ENCODE measurements at places on chromosomes 3 and 15.
A peak's percentile ranks its signal among the peaks of the same experiment; 100 is the strongest.

- no peak for DNase-seq
Observed at GRCh38 chr3:25854214-25854613, 64.3 kb downstream of the OXSM start.

GRCh38 chr15:101530224-101530958 lies 40.9 kb upstream of the PCSK6 start:
- no peak for DNase-seq

DNA sequence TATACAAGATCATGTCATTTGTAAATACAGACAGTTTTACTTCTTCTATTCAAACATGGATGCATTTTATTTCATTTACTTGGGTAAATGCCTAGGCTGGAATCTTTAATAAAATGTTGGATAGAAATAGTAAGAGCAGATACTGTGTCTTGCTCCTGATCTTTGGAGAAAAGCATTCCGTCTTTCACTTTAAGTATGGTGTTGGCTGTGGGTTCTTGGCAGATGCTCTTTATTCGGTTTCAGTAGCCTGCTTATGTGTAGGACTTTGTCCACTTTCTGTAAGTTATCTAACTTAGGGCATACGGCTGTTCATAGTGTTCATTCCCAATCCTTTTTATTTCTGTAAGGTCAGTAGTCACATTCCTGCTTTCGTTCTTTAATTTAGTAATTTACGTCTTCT lies 303.0 kb downstream of the ADAMTS17 start:
- DNase-seq: no peak

GRCh38 chr3:21484057-21484827 lies 266.8 kb downstream of the ZNF385D start:
- peak; percentile 95 for DNase-seq

DNA sequence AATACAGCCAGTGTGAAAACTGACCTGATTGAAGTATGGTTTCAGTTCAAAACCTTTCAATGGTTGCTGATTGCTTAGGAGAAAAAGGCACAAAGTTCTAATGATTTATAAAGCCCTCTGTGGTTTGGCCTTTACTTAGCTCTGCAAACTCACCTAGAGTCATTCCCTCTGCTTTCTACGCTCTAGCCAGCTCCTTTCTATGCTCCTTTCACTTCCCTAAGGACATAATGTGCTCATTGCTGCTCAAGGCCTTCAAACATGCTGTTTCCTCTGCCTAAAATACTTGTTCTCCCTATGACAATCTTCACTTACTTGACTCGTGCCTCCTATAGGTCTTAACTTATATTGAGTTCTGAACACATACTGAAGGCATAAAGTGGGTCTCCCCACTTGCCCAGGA lies 19.0 kb downstream of the RPL39L start:
- DNase-seq: no peak

DNA sequence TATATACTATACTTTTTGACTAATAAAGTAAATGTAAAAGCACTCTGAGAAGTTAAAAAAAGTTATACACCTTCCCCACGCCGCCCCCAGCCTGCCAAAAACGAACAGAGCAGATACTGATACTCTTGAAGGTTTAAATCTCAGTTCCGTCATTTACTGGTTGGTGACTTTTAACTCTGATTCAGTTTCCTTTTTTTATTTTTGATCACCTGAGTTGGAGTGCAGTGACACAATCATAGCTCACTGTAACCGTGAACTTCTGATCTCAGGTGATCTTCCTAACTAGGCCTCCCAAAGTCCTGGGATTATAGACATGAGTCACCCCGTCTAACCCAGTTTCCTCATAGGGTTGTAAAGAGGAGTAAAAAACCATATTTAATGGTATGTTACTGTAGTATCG lies 3.3 kb upstream of the TIPIN start:
- no peak for DNase-seq

DNA sequence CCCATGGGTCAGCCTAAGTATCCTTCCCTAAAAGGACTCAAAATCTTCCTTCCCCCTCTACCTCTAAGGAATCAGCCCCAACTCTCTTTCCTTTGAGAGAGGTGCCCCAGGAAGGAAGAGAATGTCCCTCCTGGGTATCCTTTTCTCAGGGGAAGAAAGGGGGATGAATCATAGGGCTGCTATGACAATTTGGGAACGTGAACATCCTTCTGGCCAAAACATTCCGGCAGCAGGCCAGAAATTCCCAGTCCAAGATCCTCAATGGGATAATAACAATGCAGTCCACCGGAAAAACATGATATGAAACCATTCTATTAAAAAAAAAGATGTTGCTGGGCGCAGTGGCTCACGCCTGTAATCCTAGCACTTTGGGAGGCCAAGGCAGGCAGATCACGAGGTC lies 50.8 kb upstream of the CACNA2D3 start:
- DNase-seq: no peak

- DNase-seq: no peak
Observed at GRCh38 chr15:78617516-78617915, 3.3 kb downstream of the CHRNA3 start.

DNA sequence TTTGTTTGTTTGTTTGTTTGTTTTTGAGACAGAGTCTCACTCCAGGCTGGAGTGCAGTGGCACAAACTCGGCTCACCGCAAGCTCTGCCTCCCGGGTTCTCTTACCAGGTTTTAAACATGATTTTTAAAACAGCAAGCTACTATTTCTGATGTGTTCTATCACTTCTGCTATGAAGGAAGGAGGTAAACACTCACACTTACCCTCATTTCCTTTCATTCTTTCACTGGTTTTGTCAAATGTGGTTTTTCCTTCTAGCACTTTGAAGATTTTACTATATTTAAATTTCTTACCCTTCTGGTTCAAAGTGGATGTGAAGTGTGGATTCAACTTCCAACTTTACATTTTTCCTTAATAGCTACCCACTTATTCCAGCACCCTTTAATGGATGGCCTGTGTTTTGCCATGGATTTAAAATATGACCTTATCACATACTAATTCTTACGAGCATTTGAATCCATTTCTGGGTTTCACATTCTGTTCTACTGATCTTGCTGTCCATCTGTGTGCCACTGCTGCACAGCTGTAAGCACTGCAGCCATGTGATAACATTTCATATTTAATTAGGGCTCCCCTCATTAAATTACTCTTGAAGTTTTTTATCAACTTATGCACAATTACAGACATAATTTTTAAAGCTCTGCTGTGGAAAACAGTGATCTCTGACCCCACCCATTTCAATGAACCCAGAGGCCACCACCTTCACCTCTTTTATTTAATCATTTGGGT lies 42.3 kb downstream of the TXNRD3 start:
- no peak for DNase-seq

- no peak for DNase-seq
Observed at GRCh38 chr15:74269362-74270035, 33.4 kb downstream of the CCDC33 start.

- no peak for DNase-seq
Observed at GRCh38 chr3:145145461-145145860, 1015.5 kb downstream of the PLOD2 start.

DNA sequence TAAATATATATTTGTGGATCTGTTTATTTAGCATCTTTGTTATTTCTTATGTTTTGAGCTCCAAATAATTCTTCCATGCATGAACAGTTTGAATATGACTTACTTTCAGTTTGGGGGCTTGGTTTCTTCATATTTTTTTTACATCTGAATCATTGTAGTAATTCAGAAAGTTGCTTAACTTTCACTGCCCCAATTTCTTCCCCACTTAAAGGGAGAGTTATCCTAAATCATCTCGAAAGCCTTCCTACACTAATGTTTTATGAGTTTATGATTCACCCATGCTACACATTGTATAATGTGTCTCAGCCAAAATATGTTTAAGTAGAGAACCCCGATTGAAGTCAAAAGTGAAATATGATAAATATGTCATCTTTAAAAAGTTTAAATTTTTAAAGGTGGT lies 47.8 kb downstream of the SPRED1 start:
- no peak for DNase-seq

DNA sequence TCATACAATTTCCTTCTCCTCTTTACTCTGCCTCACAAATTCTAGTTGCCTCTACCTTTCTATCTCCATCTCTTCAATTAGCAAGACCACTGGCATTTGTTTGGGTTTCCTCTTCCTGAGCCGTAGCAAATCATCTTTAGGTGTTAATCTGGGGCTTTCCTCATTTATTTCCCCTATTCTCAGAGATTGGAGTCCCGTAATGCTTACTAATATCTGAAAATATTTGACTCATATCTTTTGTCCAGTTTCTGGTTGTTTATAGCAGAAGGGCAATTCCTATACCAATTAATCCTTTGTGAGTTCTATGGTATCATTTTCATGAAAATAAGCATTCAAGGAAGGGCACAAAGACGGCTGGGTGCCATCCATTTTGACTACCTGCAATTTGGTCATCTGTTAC lies 103.7 kb downstream of the NR2E3 start:
- DNase-seq: no peak

DNA sequence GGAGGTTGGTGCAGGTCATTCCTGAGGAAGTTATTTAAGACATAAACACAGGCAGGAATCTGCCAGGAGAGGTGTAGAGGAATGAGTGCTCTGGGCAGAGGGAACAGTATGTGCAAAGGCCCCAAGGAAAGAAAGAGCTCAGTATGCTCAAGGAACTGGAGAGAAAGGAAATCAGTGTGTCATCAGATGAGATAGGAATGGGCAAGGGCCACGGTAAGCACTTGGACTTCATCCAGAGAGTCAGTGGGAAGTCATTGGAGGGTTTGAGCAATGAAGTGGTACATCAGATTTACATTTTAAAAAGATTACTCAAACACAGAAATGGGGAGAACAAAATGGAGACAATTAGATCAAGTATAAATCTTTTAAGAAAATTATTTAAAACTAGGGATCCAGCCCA lies 272.2 kb downstream of the ADAMTSL3 start:
- no peak for DNase-seq

GRCh38 chr3:58049143-58049785 lies 41.0 kb downstream of the FLNB start:
- peak; percentile 100 for DNase-seq

- no peak for DNase-seq
Observed at GRCh38 chr15:51106481-51106880, 11.8 kb upstream of the TNFAIP8L3 start.

DNA sequence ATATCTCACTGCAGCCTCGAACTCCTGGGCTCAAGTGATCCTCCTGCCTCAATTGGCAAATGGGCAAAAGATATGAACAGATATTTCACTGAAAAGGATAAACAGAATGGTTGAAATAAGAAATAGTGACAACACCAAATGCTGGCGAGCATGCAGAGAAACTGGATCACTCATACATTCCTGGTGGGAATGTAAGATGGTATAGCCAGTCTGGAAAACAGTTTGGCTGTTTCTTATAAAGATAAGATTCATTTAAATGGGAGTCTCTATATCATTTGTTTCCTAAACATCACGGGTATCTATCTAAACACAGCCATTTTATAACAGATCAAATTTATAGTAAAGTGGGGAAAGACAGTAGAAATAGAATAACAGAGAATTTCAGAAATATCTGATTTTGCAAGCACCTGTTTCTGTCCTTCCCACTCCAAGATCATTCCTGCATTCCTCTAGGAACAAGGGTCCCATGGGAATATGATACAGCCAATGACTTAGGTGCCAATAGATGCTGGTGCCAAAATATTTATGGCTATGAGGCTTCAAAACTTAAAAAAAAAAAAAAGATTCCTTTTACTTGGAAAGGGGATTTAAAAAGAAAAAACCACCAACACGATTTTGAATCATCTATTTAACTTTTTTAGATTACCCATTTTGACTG lies 9.9 kb upstream of the TFDP2 start:
- no peak for DNase-seq

GRCh38 chr15:70967646-70968045 lies 75.0 kb downstream of the LRRC49 start:
- no peak for DNase-seq

- peak; percentile 95 for DNase-seq
Observed at GRCh38 chr15:43826508-43827341, at the start of gene WDR76. TSS of gene WDR76 (plus strand) at chr15:43827002. CDS start at chr15:43827033, 31 bp downstream.

DNA sequence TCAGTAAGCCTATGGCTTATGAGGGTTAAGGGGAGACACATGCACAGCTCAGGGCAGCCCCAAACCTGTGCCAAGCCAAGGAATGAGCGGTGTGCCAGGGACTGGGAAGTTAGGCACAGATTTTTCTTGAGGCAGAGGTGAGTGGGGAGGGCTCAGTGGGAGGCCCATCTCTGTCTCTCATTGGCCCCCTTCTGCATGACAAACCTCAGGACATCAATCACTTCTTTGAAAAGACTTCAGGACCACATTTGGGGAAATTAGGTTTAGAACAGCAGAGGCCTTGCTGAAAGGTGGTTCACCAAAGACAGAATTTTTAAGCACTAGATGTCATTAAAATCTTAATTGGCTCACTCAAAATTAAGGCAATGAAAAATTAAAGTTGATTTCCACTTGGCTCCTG lies 57.2 kb downstream of the RAB11A start:
- no peak for DNase-seq

- DNase-seq: no peak
Observed at GRCh38 chr15:81865850-81866537, 179.8 kb downstream of the MEX3B start.

DNA sequence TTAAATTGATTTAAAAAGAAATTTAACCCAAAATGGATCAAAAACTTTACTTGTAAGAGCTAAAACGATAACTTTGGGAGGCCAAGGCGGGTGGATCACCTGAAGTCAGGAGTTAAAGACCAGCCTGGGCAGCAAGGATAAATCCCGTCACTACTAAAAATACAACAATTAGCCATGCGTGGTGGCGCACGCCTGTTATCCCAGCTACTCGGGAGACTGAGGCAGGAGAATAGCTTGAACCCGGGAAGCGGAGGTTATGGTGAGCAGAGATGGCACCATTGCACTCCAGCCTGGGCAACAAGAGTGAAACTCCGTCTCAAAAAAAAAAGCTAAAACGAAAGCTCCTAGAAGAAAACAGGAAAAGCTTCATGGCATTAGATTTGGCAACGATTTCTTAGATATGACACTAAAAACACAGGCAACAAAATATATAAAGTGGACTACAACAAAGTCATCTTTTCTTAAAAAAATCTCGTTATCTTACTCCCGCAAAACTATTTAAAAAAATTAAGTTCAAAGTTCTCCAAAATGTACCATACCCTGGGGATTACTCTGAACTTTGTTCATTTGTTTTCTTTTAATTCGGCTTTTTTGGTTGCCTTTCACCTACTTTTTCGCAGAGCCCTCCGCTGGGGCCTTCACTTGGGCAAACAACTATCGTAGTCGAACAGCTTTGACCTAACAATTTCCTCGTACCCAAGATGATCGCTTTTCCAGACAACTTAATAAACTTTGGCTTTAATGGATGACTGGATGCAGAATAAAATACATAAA lies 2.9 kb downstream of the HDDC3 start:
- DNase-seq: no peak

GRCh38 chr15:67253549-67254237 lies 768 bp downstream of the AAGAB start:
- peak; percentile 32 for DNase-seq

GRCh38 chr3:46693038-46693891 lies at the start of gene ALS2CL:
TSS of gene ALS2CL (minus strand) at chr3:46693679. CDS start at chr3:46689440, 4,239 bp downstream.
- peak; percentile 80 for DNase-seq

DNA sequence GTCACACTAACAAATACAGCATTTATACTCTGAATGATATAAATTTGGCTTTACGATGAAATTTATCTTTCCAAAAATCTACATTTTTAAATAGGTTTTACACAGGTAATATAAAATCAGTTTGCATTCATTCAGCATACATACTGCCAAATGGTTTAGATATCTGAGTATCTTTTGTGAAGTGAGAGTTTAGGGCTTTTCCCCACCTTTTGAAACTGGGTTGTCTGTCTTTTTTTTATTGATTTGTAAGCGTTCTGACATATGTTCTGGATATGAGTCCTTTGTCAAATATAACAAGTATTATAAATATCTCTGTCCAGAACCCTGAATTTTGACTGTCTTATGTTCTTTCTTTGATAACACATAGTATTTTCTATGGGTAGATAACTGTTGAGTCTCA lies 42.4 kb downstream of the GABPB1 start:
- DNase-seq: no peak
